ENCODE measurements at places on chromosomes 16 and 17.

GRCh38 chr17:43871946-43872690, 25.1 kb downstream of the CD300LG start:
- DNase-seq, result no peak

DNA sequence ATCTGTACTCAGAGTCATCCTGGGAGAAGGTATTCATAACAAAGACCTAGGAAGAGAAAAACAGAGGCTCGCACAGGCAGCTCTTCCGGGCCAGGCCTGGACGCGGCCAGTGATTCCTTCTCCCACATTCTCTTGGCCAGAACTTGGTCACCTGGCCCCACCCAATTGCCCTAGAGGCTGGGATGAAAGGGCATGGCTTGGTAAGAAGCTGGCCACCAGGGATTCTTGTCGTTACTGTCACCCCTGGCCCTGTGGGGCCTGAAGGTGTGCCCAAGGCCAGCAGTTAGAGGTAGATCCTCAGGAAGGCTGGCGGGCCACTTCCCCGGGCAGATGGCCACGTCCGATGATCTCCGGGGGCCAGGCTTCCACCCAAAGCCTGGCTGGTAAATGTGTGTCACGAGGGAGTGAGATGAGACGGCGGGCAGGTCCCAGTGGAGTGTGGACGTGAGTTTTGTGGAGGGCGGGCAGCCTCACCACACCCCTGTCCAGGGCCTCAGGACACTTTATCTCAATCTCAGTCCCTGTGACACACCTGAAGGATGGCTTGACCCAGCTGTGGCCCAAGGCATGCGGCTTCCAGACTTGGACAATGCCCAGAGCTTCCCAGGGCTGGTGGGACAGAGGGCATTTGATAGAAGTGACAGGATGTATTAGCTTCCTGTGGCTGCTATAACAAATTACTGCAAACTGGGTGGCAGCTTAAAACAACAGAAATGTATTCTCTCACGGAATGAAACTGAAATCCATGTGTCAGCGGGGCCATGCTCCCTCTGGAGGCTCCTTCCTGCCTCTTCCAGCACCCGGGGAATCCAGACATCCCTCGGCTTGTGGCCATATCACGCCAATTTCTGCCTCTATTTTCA, 66.3 kb upstream of the GSE1 start:
- DNase-seq, result no peak

DNA sequence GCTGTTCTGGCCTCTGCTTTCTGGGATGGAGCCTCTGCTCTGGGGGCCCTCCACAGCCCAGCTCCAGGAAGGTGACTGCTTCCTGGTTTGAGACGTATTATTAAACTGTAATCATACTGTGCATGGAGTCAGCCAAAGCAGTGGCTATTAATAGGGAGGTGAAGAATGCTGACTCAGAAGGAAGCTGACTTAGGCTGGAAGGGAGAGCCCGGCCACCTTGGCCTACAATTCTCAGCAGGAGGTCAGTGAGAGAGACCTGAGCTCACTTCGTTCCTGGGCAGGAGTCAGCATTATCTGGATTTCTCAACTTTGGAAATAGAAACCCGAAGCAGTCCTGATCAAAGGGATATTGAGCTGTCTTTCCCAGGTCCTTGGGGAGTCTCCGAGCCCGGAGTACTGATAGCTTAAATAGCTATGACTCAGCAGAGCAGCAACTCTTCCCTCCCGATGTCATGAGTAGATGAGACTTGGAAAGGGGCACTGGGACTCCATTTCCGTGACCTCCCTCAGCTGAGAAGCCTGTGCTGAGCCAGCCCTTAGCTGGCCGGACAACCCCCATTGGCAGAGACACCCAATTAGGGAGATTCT, 91.8 kb downstream of the YPEL2 start:
- no peak for DNase-seq

DNA sequence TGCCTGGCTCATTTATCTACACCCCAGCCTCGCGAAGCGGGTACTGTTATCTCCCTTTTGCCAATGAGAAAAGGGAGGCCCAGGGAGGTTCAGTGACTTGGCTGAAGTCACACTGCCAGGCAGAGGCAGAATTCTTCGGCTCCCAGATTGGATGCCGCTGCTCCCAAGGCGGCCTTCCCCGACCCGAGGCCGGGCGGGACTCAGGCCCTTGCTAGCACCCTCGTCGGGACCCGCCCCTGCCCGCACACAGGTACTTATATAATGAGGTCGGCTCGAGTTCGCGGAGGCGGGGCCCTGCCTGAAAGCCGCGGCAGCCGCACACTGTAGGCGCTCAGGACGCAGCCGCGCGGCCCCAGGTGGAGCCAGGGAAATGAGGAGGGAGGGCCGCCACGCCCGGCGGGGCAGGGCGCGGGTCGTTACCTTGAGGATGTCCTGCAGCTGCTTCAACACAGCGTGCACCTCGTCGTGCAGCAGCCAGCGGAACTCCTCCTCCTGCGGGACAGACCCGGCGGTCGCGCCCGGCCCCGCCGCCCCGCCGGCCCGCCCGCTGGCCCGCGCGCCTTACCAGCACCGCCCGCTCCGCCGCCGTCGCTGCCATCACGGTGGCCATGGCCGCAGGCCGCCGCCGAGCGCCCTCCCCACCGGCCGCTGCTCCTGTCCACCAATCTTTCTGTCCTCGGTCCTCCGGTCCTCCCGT, at the start of gene ROGDI:
Gene ROGDI, minus strand, starts transcription at position 672 of the 697 bp plus-strand sequence. Its CDS starts 62 bp downstream, at position 610.
- peak; percentile 43 for DNase-seq

DNA sequence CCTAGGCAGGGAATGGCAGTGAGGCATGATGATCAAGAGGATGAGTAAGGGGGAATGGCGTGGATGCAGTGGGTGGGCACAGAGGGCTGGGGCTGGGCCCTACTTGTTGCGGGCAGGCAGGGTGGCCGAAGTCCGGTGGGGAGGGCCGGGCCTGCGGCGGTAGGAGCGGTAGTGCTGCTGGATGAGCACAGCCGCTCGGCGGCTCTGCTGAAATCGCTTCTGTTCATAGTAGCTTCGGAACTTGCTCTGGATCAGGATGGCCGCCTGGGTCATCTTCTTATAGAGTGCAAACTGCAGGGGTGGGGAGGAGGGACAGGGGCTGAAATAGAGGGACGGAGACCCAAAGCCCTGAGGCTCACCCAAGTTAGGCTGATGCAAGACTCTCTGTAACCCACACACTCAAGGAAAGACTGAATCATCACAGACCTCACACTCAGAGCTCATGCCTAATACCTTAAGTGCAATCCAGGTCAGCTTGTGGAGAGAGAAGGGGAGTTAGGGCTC, 1.5 kb upstream of the SPAG7 start:
- DNase-seq, result no peak

DNA sequence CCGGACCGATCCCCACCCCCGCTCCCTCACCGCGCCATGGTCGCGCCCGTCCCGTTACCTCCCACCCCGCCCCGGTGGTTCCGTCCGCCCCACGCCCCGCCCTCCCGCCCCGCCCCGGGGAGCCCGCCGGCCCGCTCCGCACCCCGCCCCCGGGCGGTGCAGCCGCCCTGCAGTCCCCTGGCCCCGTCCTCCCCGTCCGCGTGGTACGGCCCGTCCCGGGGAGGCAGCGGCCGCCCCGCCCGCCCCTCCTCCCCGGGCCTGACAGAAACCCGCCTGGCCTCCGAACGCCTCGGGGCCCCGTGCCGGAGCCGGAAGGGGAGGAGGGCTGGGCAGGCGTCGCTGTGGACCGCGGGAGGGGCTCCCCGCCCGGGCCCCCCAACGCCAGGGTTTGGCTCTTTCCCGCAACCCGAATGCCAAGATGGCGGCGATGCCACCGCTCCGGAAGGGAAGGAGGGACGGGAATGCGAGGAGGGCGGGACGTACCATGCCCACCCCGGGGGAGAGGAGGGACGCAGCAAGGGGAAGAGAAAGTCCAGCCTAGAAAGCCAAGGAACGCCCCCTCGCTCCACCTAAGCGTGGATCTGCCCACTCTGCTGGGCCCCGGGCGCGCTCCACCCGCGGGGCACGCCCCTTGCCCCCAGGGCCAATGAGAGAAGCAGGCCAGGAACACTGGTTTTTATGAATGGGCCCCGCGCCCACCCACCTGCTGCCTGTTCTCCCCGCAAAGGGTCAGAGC, at the start of gene PIP4K2B:
Gene PIP4K2B, minus strand, starts transcription at position 56 of the 736 bp plus-strand sequence. CDS start 132 bp downstream, outside the sequence.
- DNase-seq, result peak; percentile 65

DNA sequence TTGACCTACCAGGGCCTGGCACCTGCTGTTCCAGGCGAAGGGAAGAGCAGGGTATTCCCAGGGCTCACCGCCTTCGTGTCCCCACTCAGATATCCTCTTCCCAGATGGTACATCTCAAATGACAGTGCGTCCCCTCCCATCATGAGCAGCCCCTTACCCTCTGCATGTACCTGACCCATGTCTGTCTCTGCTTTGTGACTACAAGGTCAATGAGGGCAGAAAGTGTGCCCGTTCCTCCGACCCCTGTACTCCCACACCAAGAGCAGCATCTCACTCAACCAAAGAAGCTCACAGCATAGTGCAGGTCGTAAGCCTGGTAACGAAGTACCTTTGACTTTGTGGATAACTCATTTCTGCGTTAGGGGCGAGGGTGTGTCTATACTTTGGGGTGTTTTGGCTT, 142.6 kb downstream of the KATNIP start:
- DNase-seq, result no peak

- no peak for DNase-seq
These were observed 251.7 kb upstream of the SALL1 start for GRCh38 chr16:51402785-51403184.

DNA sequence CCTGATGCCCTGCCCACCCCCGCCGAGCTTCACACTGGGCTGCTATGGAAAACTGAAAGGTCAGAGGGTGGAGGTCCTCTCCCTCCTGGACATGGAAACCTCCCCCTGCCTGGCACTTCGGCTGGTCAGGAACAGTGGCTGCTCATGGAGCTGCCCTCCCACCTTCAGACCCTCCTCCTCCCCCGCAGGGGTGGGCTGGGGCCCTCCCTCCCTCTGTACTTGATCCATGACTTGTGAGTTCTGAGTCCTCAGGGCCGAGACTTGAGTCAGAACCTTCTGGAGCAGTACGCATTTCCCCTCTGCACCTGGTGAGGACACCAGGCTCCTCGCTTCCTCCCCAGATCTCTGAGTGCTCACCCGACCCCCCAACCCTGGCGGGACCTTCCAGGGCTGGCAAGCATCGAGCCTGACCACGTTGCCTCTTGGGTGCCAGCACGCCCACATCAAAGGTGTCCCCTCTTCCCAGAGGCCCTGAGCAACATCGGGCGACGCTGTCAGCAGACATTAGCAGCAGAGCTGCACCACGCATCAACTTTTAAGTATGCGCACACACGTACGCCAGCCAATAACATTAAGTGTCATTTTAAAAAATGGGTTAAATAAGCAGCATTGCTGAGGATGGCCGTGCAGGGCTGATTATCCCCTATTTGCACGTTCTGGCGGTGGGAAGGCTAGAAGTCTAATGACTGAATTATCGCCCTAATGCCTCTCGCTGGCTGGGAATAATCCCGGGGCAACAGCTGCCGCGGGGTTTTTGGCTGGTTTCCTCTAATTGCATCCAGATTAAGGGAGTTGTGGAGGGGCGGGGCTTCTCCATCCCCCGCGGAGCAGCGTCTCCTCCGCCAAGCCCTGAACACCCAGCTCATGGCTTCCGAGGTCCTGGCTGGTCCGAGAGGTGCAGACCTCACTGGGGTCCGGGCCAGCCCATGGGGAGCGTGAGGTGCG, 98.0 kb downstream of the TBC1D16 start:
- DNase-seq, result no peak

GRCh38 chr16:13793841-13794409, 126.0 kb upstream of the ERCC4 start:
- DNase-seq, result no peak

- DNase-seq, result no peak
These were observed 73.2 kb upstream of the CIBAR2 start for GRCh38 chr16:85185303-85186100.

- DNase-seq, result no peak
These were observed 26.1 kb upstream of the CBFA2T3 start for GRCh38 chr16:89002851-89003830.

- peak; percentile 54 for DNase-seq
These were observed 11.2 kb downstream of the PIK3R5 start for GRCh38 chr17:8954339-8954738.

- no peak for DNase-seq
These were observed 310.9 kb downstream of the HAPSTR1 start for GRCh38 chr16:9402293-9402860.

DNA sequence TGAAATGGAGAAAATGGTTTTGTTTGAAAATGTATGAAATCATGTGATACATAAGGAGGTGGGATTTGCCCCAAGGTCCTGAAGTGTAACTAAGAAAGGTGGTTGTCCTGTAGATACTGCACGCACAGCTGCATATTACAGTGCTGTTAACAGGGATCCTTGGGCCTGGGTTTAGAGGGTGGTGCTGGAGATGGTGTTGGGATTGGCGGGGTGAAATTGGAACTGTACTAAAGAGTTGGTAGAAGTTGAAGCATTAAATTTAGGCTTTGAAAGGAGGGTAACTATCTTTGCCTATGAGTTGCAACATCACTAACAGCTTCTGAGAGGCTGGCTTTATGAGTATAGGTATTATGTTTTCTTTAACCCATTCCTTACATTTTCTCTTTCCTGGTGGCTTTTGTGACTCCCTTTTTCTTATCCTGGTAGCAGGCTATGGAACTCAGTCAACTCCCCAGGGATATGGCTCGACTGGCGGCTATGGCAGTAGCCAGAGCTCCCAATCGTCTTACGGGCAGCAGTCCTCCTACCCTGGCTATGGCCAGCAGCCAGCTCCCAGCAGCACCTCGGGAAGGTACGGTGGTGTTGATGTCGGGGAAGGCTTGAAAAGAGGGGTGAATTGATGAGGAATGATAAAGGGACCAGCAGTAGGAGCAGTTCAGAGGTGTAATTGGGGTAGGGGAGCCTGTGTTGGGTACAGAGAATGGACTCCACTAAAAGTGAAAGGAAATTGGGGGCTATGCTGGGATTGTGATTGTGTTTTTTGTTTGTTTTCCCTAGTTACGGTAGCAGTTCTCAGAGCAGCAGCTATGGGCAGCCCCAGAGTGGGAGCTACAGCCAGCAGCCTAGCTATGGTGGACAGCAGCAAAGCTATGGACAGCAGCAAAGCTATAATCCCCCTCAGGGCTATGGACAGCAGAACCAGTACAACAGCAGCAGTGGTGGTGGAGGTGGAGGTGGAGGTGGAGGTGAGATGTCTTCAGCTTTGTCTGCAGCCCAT, 3.8 kb downstream of the FUS start:
- no peak for DNase-seq

- DNase-seq, result no peak
These were observed 84.2 kb downstream of the PITPNC1 start for GRCh38 chr17:67461228-67461780.

DNA sequence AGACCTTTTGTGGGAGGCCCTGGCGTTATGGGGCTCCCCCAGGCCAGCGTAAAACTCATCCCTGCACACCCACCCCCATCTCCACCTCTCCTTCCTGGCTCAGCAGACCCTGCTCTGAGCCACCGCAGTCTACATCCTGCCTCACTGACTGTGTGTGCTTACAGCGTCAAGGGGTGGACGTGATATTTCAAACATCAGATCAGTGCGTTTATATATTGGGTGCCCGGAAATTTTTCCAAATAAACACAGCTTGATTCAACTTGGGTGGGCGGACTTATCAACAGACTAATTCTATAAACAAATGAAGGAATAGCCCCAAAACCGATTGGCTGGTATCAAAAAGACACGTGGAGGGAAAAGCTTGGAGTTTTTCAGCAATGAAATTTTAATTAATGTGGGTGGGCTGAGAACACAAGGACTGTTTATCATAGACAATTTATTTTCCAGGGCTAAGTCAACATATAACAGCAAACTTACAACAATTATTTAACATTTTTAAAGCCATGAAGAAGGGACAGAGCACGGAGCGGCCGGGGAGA, at the start of gene FOXL1:
Gene FOXL1, plus strand, starts transcription at position 489 of the 539 bp plus-strand sequence. CDS start 175 bp downstream, outside the sequence.
- no peak for DNase-seq
